ENCODE measurements at places on chromosomes 2 and 18. TPM values are rescaled to one million over a fixed set of nuclear protein-coding genes. Genes with fewer than 3 reads are reported as not detected.

GRCh38 chr2:130827502-130828251 lies 9.0 kb upstream of the ARHGEF4 start:
- no peak for DNase-seq
- H3K27ac ChIP-seq, result no peak overlapping the region

GRCh38 chr2:149314687-149315086 lies 15.7 kb upstream of the LYPD6 start:
- no peak for DNase-seq
- no peaks in the 10 kb centered on the region for H3K4me1 ChIP-seq
- H3K4me3 ChIP-seq, result no peak overlapping the region
- no peaks in the 10 kb centered on the region for H3K36me3 ChIP-seq
- no peak overlapping the region for H3K27ac ChIP-seq

- no peak overlapping the region for H3K27ac ChIP-seq
- no peaks in the 10 kb centered on the region for H3K4me1 ChIP-seq
Measured at GRCh38 chr18:3869848-3870247, 419.9 kb downstream of the TGIF1 start.

- H3K27ac ChIP-seq, result no peak overlapping the region
- H3K4me3 ChIP-seq, result no peak overlapping the region
- no peaks in the 10 kb centered on the region for H3K27me3 ChIP-seq
- no peak for DNase-seq
- no peaks in the 10 kb centered on the region for H3K36me3 ChIP-seq
Measured at GRCh38 chr2:76861708-76862107, 660.5 kb downstream of the LRRTM4 start.

Gene ASIC4
- total RNA-seq, result not detected

- H3K27me3 ChIP-seq, result no peaks in the 10 kb centered on the region
- H3K36me3 ChIP-seq, result no peaks in the 10 kb centered on the region
- DNase-seq, result no peak
- no peaks in the 10 kb centered on the region for H3K4me1 ChIP-seq
Measured at GRCh38 chr2:71713581-71714580, 260.5 kb downstream of the DYSF start.

DNA sequence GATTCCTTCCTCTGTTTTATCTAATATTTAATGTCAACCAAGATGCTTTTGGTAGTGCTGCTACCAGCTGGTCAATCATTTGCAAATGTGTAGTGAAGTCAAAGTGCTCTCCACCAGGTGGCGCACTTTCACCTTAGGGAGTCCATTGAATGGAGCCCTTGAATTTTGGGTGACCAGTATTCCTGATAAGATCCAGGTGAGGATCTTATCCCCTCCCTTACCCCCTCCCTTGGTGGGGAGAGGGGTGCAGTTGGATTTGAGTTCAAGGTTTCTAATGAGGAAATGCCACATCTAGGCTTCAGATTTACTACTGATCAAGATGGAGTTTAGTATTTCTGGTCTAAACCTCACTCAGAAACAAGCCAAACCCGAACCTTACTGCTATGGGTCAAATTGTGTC lies 12.0 kb upstream of the E2F6 start:
- H3K36me3 ChIP-seq, result peaks cover 3% of the 10 kb centered on the region
- no peak overlapping the region for H3K4me3 ChIP-seq
- H3K27me3 ChIP-seq, result peaks cover 32% of the 10 kb centered on the region
- H3K4me1 ChIP-seq, result peaks cover under 1% of the 10 kb centered on the region

DNA sequence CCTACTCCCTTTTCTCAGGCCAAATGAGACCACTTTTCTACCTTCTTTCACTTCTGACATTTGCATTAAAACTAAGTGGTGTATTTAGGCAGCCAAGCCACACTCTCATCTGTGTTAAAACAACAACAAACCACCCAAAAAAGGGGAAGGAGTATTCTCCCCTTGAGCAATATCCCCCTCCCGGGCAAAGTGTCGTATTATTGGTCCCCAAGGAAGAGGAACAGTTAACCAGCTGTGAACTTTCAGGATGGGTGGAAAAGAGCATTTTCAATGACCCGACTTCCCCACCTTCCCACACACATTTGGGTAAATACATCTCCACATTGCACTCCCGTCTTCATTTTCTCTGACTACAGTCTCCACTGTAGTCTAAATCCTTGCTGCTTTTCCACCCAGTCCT lies 44.3 kb downstream of the FEZ2 start:
- no peak overlapping the region for H3K27ac ChIP-seq
- no peaks in the 10 kb centered on the region for H3K27me3 ChIP-seq
- no peak overlapping the region for H3K4me3 ChIP-seq
- H3K36me3 ChIP-seq, result peaks cover 21% of the 10 kb centered on the region
- no peak for DNase-seq

Gene FAM237A
- total RNA-seq, result not detected

- H3K27ac ChIP-seq, result no peak overlapping the region
- no peak for DNase-seq
Measured at GRCh38 chr2:179591690-179592089, 269.7 kb downstream of the ZNF385B start.

DNA sequence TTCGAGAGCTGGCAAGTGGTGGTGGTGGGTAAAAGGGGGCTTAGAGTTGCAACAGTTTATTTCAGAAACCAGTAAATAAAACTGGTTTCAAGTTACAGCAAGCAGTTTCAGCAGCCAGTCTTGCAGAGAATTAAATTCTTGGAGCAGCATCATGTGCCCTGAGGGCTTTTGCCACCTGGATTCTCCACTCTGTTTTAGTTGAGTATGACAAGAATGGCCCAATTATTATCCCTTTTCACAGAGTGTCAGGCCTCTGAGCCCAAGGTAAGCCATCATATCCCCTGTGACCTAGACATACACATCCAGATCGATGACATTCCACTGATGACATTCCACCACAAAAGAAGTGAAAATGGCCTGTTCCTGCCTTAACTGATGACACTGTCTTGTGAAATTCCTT lies 72.8 kb upstream of the FANCL start:
- no peak overlapping the region for H3K4me3 ChIP-seq
- H3K36me3 ChIP-seq, result no peaks in the 10 kb centered on the region
- DNase-seq, result no peak
- no peaks in the 10 kb centered on the region for H3K4me1 ChIP-seq
- no peak overlapping the region for H3K27ac ChIP-seq

DNA sequence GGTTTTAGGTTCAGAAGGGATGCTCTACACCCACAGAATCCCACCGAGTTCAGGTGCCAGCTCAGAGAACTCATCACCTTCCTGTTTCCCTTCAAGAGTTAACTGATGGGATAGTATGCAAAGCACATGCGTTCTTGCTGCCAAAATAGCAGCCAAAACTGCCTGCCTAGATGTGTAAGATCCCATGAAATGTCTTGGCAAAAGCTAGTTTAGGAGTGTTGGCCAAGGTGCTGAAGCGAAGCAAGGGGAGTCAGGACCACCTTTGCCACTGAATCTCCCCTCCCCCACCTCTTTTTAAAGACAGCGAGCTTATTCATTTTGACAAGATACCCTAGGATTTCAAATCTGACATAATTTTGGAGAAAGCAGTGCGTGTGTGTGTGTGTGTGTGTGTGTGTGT lies 2.1 kb downstream of the DOCK10 start:
- H3K27me3 ChIP-seq, result no peaks in the 10 kb centered on the region
- peak overlapping the region; percentile 98 for H3K27ac ChIP-seq
- peak overlapping the region; percentile 95 for H3K4me3 ChIP-seq

Gene SGPP2
- total RNA-seq, result 3.1 TPM

Gene PTPRN
- total RNA-seq, result 2.5 TPM

GRCh38 chr2:71451705-71452104 lies 1.7 kb upstream of the DYSF start:
- peaks cover 1% of the 10 kb centered on the region for H3K36me3 ChIP-seq
- H3K27ac ChIP-seq, result no peak overlapping the region
- H3K4me3 ChIP-seq, result no peak overlapping the region
- no peak for DNase-seq

Gene FBXO15
- 3.8 TPM for total RNA-seq

- H3K27me3 ChIP-seq, result peaks cover 8% of the 10 kb centered on the region
- no peak for DNase-seq
- no peak overlapping the region for H3K4me3 ChIP-seq
- H3K4me1 ChIP-seq, result peaks cover 16% of the 10 kb centered on the region
Measured at GRCh38 chr2:85938456-85938855, 49.7 kb upstream of the ST3GAL5 start.

DNA sequence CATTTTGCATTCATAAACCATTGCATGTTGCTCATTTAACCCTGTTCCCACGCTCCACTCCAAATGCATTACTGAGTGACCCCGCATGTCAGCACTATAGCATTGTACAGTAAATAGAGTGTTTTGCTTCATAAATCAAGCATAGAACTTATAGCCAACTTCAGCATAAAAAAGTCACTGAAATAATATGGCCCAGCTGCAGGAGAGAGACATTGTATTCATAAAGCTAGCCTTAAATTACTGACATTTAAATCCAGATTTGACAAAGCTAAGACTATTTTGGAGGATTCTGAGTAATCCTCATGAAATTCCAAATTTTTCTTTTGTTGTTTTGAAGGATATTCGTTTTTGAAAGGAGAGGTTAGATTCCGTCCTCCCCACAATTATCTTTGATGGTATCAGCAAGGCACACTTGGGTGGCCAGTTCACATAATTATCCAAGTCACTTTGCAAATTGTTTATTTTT lies 320.9 kb upstream of the TCF4 start:
- H3K4me1 ChIP-seq, result peaks cover 2% of the 10 kb centered on the region
- no peaks in the 10 kb centered on the region for H3K36me3 ChIP-seq
- H3K4me3 ChIP-seq, result no peak overlapping the region

DNA sequence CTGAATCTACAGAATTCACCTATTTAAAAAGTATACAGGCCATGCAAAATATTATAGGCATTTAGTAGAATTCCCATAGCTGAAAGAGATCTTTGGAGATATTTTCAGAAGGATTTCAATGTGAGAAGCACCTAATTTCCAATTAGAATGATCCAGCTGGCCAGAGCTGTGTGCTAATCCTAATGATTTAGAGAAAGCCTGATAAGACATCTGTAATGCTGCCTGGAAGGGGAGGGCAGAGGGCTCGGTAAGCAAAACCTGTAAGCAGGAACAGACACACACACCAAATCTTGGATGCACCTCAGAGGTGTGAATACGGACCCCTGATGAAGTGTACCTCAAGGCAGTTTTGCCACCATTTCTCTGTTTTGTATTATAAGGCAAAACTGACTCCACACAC lies 14.0 kb downstream of the SERTAD2 start:
- no peak overlapping the region for H3K4me3 ChIP-seq
- H3K4me1 ChIP-seq, result peaks cover 87% of the 10 kb centered on the region
- peaks cover 28% of the 10 kb centered on the region for H3K36me3 ChIP-seq
- H3K27ac ChIP-seq, result no peak overlapping the region
- H3K27me3 ChIP-seq, result no peaks in the 10 kb centered on the region

GRCh38 chr2:227376656-227377396 lies 2.3 kb downstream of the TM4SF20 start:
- no peak for DNase-seq
- H3K4me1 ChIP-seq, result peaks cover 10% of the 10 kb centered on the region
- H3K4me3 ChIP-seq, result no peak overlapping the region

DNA sequence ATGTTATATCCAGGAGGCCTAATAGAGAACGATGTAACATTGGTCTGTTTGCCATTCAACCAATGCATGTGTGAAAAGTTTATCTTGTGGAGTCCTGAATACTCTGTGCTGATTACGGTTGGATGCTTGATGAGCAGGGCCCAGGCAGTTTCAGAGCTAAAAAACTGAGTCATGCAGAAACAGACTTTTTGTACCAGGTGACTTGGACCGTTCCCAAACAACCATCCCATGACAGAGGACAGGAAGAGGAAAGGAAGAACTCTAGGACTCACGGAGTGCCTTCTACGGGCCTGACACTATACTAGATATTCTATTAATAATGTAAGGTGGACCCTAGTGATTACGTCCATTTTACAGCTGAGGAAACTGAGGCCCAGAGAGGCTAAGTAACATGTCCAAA lies 142.1 kb downstream of the ARHGAP28 start:
- no peak for DNase-seq
- no peaks in the 10 kb centered on the region for H3K36me3 ChIP-seq
- no peak overlapping the region for H3K27ac ChIP-seq
- H3K4me1 ChIP-seq, result no peaks in the 10 kb centered on the region
- no peaks in the 10 kb centered on the region for H3K27me3 ChIP-seq

- H3K4me3 ChIP-seq, result no peak overlapping the region
- no peaks in the 10 kb centered on the region for H3K27me3 ChIP-seq
- no peaks in the 10 kb centered on the region for H3K36me3 ChIP-seq
- H3K4me1 ChIP-seq, result no peaks in the 10 kb centered on the region
- H3K27ac ChIP-seq, result no peak overlapping the region
Measured at GRCh38 chr2:152309352-152310214, 25.4 kb upstream of the FMNL2 start.

Gene CCDC85A
- total RNA-seq, result not detected

Gene BUB1
- total RNA-seq, result 80.4 TPM

GRCh38 chr2:105439141-105439540 lies 40.3 kb upstream of the FHL2 start:
- no peak for DNase-seq
- H3K27me3 ChIP-seq, result peaks cover 7% of the 10 kb centered on the region
- no peak overlapping the region for H3K27ac ChIP-seq
- H3K4me1 ChIP-seq, result no peaks in the 10 kb centered on the region

Gene ABCG5
- total RNA-seq, result not detected

GRCh38 chr2:69668598-69668997 lies 25.1 kb upstream of the AAK1 start:
- no peaks in the 10 kb centered on the region for H3K27me3 ChIP-seq

Gene DSG1
- total RNA-seq, result not detected

- no peak for DNase-seq
- peaks cover 50% of the 10 kb centered on the region for H3K27me3 ChIP-seq
- H3K4me3 ChIP-seq, result no peak overlapping the region
Measured at GRCh38 chr2:158179660-158180059, 78.0 kb downstream of the UPP2 start.

GRCh38 chr18:75208155-75208835 lies 644 bp downstream of the PTGR3 start:
- peaks cover 49% of the 10 kb centered on the region for H3K4me1 ChIP-seq
- DNase-seq, result peak; percentile 55
- H3K4me3 ChIP-seq, result peak overlapping the region; percentile 93
- peak overlapping the region; percentile 87 for H3K27ac ChIP-seq
- peaks cover 7% of the 10 kb centered on the region for H3K36me3 ChIP-seq

DNA sequence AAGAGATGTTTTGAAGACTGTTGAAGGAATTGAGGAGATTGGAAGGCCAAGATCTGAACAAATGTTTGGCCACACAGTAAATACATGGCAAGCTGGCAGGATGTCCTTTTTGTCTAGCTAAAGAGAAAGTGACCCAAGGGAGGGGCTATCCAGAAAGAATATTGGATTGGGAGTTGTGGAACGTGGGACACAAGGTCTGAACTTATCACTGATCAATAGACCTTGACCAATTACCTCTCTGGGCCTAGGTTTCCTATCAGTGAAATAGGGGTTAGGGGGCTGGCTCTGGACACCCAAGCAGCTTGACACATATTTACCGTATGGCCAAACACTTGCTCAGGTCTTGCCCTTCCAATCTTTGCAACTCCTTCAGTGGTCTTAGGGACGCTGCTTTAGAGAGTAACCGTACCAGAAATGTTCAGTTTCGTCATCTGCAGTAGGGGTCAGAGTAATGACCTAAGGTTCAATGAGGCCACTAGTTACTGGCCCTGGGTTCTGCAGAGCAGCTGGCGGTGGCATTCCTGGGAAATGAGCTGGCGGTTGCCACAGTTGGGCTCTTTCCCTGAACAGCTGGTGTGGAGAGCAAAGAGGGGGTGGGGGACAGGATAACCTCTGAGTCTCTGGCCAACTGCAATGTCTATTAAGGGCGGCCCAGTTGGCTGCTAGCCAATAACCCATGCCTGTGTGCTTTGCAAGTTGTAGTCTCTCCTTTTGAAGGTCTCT lies 70.1 kb upstream of the STPG4 start:
- no peaks in the 10 kb centered on the region for H3K27me3 ChIP-seq
- H3K27ac ChIP-seq, result no peak overlapping the region
- DNase-seq, result no peak
- no peaks in the 10 kb centered on the region for H3K4me1 ChIP-seq
- H3K4me3 ChIP-seq, result no peak overlapping the region

GRCh38 chr2:173033084-173033483 lies 42.6 kb upstream of the MAP3K20 start:
- no peaks in the 10 kb centered on the region for H3K36me3 ChIP-seq
- H3K27me3 ChIP-seq, result no peaks in the 10 kb centered on the region
- H3K27ac ChIP-seq, result no peak overlapping the region
- DNase-seq, result no peak

Measured in activated naive CD8-positive, alpha-beta T cell treated with anti-CD3 and anti-CD28 coated beads for 36 hours (primary cell).